ENCODE measurements at places on chromosomes 1 and 21.

DNA sequence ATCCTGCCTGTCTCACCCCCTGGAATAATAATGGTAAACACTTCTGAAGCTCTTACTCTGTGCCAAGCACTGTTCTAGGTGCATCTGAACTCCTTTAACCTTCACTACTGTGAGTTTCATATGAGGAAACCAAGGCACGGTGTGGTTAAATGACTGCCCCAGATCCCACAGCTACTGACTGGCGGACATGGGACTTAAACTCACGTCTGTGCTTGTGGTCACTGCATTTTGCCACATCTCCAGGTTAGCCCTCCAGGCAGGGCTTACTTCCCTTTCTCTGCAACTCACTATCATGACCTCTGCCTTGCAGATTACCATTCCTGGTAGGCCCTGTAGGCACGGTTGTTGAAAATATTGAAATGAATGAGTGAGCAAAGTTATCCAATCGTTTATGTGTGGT lies 83.4 kb downstream of the ADSS2 start:
- DNase-seq, result no peak

DNA sequence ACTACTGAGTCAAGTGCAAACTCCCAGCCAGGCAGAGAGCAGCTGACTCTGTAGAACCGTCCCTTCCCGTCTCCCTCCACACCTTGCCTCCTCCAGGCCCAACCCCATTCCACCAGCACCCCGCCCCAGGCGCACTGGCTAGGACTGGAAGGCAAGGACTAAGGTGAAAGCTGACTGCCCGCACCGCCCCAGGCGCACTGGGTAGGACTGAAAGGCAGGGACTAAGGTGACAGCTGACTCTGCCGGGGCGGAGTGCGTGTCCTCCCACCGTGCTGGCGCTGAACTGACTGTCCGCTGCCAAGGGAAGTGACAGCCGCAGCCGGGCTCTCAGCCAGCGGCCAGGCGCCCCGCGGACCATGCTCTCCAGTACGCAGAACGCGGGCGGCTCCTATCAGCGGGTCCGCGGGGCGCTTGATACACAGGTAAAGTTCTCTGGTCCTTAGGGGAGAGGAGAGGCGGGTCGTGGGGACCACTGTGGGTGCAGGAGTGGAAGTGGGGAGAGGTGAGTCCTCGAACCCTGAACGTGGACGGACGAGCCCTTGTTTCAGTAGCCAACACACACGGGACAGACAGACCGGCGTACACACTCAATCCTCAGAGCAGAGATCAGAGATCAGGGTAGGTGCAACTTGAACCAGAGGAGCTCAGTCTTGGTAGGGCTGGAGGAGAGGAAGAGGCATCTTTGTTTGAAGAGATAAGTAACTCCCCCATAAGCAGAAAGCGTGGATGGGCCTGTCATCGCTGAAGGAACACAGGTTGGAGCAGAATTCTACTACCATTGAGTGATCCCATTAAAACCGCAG lies 58.0 kb downstream of the RBM11 start:
- no peak for DNase-seq

DNA sequence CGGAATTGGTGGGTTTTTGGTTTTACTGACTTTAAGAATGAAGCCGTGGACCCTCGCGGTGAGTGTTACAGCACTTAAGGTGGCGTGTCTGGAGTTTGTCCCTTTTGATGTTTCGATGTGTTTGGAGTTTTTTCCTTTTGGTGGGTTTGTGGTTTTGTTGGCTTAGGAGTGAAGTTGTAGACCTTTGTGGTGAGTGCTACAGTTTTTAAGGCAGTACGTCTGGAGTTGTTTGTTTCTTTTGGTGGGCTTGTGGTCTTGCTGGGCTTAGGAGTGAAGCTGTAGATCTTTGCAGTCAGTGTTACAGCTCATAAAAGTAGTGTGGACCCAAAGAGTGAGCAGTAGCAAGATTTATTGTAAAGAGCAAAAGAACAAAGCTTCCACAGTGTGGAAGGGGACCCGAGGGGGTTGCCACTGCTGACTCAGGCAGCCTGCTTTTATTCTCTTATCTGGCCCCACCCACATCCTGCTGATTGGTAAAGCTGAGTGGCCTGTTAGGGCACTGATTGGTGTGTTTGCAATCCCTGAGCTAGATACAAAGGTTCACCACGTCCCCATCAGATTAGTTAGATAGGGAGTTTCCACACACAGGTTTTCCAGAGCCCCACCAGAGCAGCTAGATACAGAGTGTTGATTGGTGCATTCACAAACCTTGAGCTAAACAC lies 20.9 kb downstream of the HENMT1 start:
- no peak for DNase-seq

DNA sequence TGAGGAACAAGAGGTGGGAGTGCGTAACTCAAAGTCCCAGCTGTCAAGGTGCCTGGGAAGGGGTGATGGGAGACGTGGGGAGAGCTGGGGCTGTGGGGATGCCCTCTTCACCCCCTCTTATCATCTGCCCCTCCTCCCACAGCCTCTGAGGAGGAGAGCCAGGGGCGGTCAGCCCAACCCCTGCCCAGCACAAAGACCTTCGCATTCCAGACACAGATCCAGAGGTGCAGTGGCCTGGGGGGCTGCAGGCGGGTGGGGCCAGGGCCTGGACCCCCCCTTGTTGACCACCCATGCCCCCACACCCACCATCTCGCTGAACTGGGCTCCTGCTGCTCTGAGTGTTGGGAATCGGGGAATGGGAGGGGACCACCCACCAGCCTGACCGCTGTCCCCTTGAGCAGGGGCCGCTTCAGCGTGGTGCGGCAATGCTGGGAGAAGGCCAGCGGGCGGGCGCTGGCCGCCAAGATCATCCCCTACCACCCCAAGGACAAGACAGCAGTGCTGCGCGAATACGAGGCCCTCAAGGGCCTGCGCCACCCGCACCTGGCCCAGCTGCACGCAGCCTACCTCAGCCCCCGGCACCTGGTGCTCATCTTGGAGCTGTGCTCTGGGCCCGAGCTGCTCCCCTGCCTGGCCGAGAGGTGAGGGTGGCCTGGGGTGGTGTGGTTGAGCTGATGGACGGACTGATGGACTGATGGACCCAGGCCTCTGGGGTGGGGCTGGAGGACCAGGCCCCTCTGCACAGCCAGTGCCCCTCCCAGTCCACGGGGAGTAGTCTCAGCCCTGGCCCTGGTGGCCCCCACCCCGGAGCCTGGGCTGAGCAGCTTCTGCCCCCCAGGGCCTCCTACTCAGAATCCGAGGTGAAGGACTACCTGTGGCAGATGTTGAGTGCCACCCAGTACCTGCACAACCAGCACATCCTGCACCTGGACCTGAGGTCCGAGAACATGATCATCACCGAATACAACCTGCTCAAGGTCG lies 29.7 kb downstream of the TRIM11 start:
- DNase-seq, result no peak

GRCh38 chr1:48093147-48093546 lies 96.0 kb upstream of the TRABD2B start:
- DNase-seq, result no peak
